ENCODE measurements at places on chromosomes 11 and 22.

- no peak for DNase-seq
Observed at GRCh38 chr22:50276143-50276542, 6.0 kb upstream of the MAPK11 start.

GRCh38 chr11:102546427-102546826 is 15.9 kb upstream of the MMP7 start:
- DNase-seq: no peak

DNA sequence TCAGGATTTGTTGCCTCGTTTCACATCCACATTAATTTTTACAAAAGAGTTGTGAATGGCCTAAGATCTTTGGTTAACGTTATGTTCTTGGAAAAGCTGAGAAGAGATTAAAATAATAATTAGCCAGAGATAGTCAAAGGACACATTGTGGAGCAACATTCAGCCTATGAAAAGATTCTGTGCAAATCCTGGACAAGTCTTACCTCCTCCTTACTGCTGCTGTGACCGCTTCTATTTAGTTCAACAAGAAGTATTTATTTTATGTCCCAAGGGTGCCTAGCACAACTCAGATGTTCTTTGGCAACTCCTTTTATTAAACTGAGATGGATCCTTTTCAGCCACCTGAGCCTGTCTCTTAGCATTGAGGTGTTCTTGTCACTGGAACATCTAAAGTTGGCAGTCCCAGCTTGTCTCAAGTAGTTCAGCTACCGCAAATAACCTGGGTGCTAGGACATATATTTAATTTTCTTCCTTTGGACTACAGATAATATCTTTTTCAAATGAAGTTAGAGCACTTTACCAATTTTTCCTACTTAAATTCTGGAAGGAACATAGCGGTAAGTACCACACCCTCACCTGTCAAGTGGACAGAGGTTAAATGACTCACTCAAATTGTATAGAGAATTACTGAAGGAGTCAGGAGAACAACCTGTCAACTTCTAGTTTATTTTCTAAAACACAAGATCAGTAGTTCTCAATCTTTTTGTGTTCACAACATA is 80.5 kb upstream of the CHRM4 start:
- no peak for DNase-seq

DNA sequence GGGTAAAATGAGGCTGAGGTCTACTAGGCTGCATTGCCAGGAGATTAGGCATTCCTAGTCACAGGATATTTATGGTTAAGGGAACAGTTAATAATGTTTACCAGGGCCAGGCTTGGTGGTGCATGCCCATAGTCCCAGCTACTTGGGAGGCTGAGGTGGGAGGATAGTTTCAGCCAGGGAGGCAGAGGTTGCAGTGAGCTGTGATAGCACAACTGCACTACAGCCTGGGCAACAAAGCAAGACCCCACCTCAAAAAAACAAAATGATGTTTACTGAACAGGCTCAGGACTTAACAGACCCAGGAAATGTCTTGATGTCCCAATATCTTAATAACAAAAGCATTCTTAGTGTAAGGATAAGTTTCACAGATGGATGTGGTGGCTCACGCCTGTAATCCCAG is 2.8 kb upstream of the MRPL16 start:
- DNase-seq: no peak

GRCh38 chr11:65927904-65928397 is 8.7 kb downstream of the DRAP1 start:
- DNase-seq: peak; percentile 44

GRCh38 chr11:104198576-104198975 is 34.6 kb upstream of the PDGFD start:
- DNase-seq: no peak

DNA sequence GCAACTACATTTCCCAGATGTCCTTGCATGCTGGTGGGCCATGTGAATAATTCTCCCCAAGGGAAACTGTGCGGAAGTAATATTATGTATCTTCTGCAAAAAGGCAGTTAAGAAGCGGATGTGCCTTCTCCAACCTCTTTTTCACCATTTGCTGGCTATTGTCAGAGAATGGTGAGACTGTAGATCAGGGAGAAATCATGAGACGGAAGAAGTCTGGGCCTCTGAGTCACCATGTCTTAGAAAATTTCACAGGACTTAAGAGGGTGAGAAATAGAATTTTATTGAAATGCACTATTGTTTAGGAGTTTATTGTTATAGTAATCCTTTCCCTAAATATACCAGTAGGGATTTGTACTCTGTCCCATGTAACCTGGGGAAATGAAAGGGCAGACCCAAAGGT is 298.7 kb upstream of the ZC3H12C start:
- no peak for DNase-seq
